ENCODE measurements at places on chromosomes 6 and 20.

DNA sequence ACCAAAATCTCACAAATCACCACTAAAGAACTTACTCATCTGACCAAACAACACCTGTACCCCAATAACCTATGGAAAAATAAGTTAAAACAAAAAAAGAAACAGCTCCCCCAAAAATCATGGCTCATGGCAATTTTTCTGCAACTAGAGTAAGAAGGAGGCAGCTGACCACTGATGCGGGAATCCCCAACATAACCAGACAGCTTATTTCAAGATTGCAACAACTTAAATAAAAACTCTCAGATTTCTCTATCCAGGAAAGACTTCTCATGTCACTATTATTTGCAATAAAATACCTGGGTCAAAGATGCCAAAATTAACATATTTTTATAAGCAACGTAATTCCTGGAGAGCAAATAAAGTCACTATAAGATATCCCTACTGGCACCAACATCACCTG, 128.1 kb upstream of the LY86 start:
- no peak for DNase-seq

- DNase-seq = no peak
These were observed at the start of gene C6orf132 for GRCh38 chr6:42142118-42142835. TSS of gene C6orf132 (minus strand) at chr6:42142620. CDS start at chr6:42142444, 176 bp downstream.

- DNase-seq = no peak
These were observed 247.7 kb downstream of the GMDS start for GRCh38 chr6:1997702-1998101.

DNA sequence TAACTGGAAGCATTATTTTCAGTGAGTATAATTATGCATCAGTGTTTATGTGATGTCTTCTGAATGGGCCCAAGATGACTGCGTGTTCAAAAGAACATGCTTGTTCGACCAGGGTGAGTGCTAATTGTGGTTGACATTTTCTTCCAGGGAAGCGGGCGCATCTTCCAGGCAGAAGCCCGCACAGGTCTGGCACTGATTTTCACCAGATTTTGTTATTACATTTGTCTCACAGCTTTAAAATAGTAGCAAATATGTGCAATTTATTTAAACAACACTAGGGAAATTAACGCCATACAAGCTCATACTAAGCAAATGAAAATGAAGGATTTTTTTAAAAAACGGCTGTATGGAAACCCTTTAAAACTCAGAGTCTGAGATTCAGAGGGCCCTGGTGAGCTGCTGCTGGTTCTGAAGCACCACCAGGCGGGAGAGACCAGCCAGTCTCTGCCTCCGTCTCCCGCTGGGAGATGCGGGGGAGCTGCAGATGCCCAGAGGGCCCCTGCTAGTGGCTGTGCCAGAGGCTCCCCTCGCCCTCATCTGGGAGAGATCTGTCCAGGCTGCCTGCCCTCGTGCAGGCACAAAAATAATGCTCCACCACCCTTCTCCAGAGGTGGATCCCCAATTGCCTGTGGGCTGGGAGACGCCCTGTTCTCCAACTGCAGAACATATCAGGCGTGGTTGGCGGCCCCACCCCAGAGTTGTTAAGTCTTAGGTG, 297.0 kb downstream of the TAF4 start:
- no peak for DNase-seq

GRCh38 chr6:43461936-43462335, 6.6 kb upstream of the DLK2 start:
- DNase-seq = no peak

DNA sequence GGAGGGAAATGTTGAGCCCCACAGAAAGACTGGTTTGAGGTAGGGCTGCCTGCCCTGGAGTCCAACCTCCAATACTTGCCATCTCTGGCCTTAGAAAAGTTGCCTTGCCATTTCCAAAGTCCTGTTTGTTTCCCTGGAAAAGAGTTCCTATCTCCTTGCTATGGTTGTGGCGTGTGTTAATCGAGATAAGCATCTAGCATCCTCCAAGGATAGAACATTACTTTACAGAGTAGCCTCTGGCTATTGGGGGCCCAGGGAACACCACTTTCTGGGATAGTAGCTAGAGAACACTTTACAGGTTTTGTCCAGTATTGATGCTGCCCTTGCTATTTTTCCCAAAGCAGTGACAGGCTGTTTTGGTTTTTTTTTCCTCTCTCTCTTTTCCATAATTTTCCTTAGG, 57.4 kb upstream of the SASH1 start:
- DNase-seq = no peak

DNA sequence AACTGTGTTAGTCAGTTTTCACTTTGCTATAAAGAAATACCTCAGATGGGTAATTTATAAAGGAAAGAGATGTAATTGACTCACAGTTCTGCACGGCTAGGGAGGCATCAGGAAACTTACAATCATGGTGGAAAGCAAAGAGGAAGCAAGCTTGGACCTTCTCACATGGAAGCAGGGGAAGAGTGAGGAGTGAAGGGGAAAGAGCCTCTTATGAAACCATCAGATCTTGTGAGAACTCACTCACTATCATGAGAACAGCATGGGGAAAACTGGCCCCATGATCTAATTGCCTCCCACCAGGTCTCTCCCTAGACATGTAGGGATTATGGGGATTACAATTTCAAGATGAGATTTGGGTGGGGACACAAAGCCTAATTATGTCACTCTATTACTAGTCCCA, 41.3 kb upstream of the PLAGL1 start:
- no peak for DNase-seq

DNA sequence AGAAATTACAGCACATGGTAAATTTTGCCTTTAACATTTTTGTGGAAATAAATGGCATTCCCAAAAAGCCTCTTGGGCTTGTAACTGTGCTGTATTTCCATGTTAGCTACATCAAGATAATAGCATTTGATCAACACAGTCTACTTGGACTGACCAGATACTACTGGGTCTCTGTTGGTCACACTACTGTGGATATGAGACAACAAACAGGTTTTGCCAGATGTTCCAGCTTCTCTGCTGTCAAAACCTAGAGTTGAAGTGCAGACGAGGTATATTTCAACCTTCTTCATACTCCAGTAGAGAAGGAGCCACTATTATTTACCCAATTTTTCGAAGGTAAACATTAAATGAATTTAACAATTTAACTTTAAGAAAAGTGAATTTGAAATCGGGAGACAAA, 284.7 kb upstream of the CITED2 start:
- DNase-seq = no peak

DNA sequence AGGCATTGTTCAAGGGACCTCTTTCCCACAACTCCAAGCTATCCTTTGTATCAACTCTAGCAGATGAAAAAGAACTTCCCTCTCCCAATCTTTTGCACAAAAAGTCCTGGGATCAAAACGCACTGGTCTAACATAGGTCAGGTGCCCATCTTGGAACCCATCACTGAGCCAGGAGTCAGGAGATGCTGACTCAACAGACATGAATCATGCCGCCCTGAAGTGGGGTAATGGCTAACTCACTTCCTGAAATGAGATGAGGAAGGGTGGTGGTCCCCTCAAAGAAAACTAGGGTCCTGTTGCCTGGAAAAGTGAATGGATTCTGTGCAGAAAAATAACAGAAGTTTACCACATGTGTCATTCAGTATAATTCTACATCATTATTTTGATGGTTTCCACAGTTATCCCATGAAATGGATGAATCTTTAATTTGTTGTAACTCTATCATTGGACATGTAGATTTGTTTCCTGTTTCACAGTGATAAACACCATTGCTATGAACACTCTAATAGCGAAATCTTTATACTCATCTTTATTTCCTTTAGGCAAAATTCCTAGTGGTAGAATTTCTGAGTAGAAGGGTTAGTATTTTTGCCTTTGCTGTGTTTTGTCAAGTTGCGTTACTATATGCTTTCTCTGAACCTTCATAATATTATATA, 151.3 kb downstream of the SLC16A10 start:
- DNase-seq = no peak

All from activated CD4-positive, alpha-beta T cell treated with anti-CD3 and anti-CD28 coated beads, Interleukin-2, amount 50 U/mL, for 1 hour (primary cell).